ENCODE measurements at places on chromosomes 3 and 15.

DNA sequence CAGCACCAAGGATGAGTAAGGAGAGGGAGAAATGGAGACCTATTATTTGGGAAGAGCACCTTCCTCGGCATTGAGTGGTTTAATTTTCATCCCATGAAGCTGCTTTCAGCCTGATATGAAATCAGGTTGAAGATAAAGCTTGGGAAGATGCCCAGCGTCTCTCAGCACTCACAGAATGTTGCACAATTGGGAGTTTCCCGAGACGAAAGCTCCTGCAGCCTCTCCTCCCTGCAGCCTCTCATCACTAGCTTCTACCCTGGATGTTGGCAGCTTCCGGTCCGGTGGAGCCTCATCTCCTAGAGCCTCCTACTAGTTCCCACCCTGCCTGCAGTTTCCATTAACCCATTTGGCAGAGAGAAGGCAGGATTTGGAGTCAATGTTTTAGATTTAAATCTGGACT lies 40.3 kb downstream of the EDEM1 start:
- DNase-seq: no peak

DNA sequence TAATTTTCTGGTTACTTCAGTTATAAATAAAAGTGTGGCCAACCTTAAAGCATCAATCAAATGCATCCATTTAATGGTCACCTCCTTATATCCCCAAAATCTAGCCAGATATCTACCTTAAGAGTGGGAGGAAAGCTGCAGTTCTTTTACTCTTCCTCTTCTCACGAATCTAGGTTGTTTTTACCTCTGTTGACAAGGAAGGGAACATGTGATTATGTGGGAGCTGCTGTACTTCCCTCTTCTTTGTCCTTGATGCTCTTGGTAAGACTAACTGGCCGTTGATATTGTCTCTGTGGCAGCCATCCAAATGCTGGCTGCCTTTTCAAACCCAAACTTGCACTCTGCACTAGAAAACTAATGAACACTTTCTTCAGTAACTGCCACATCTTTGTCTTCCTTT lies 275.3 kb upstream of the CADM2 start:
- DNase-seq: no peak

DNA sequence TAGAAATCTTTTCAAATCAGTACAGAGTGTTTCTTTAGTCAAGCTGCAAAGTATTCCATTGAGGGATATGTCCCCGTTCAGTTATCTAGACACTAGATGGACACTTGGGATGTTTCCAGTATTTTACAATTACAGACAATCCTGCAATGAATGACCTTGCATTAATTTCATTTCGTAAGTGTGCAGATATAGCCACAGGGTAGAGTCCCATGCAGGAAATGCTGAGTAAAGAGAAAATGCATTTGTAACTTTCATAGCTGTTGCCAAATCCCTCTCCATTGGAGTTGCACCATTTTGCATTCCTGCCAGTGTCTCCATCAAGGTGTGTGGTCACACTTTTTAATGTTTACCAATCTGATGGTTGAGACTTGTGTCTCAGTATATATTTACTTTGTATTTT lies 92.5 kb downstream of the LIPC start:
- no peak for DNase-seq

GRCh38 chr3:196962930-196963630 lies 5.6 kb downstream of the PIGZ start:
- no peak for DNase-seq

DNA sequence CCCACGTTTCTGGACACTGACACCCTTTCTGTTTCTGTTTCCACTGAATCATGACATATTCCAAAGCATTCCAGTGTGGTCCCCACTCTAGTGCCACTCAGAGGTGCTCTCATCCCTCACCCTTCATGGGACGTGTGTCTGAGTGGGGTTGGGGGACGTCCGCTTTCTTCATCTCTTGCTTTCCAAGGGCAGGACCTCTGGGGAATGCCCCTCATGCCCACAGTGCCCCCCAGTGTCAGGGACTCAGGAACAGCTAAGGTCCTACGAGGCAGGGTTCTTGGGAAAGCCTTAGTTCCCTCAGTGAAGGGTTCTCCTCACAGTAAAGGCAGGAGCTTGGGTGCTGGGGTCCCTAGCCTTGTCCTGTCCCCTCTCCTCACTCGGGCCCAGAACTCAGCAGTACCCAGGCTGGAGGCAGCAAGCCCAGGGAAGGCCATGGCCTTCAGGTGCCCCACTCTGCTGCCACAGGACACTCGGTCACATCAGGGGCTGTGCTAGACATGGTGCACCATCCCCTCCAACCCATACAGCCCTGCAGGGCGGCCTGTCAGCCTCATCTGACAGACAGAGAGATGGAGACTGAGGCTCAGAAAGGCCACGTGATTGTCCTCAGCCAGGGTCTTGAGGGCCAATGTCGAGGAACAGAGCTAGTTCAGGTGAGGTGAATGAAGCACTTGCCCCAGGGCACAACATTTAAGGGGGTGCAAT lies 261.0 kb downstream of the TLE3 start:
- no peak for DNase-seq

- DNase-seq: no peak
Observed at GRCh38 chr3:178367817-178368617, 168.2 kb upstream of the KCNMB2 start.

DNA sequence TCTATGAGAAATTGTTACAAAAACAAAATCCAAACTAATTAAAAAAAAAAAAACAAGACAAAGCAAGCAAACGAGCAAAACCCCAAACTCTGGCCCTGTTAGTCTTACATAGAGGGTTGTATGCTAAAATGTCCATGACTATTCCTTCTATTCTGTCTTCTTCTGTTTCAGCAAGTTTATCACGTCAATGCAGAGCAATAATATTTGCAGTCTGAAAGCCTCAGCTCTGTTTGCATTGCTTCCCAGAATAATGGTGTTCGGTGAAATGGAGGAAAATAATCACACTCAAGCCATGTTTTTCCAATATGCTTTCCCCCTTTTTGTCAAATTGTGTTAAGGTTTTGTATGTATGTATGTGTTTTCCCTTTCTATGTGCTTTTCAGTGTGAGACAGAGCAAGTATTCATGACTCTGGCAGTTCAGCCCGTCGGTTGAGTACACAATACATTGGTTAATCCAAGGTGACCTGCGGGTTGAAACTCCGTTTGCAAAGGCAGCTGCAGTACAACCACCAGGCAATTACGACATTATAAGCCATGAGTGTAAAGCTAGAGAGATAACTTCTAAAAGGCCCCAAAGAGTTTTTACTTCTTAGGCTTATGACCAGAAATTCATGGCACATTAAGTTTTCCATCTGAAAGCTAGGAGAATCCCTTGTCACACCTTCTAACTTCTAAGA lies 34.9 kb upstream of the MAGI1 start:
- no peak for DNase-seq

- DNase-seq: no peak
Observed at GRCh38 chr15:76168237-76168984, 108.6 kb downstream of the TMEM266 start.

- DNase-seq: no peak
Observed at GRCh38 chr3:96354106-96354505, 460.3 kb upstream of the EPHA6 start.

DNA sequence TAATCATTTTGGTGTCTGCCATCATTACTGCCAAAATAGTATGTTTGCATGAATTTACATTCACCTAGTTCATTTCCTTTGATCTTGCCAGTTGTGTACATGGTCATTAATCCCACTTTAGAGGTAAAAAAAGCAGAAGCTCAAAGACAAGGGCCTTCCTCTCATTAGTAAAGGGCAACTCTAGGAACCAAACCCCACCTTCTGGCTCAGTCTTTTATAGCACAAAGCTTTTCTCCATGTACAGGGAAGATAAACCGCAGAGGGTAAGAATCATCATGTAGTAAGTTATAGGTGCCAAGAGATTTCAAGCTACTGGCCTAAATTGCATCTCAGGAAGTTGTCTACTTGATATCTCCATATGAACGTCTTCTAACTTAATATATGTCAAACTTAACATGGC lies 19.3 kb upstream of the SPG21 start:
- no peak for DNase-seq

DNA sequence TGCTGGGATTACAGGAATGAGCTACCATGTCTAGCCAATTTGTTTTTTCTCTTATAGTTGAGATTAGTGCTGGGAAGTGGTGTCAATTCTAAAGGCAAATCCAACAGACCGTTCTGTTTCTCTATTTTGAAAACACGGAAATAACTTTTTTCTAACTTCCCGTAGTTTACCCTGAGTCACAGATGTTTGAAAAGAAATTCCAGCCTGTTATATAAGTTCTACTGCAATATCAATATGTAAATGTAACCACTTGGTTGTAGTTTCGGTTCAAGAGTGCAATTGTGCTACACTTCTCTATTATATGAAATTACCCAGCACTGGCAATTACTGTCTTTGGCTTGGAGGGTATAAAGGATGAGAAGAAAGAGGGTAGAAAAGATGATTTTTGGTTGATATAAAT lies 22.3 kb upstream of the GNB4 start:
- DNase-seq: no peak

- no peak for DNase-seq
Observed at GRCh38 chr3:41116851-41117250, 82.5 kb upstream of the CTNNB1 start.

DNA sequence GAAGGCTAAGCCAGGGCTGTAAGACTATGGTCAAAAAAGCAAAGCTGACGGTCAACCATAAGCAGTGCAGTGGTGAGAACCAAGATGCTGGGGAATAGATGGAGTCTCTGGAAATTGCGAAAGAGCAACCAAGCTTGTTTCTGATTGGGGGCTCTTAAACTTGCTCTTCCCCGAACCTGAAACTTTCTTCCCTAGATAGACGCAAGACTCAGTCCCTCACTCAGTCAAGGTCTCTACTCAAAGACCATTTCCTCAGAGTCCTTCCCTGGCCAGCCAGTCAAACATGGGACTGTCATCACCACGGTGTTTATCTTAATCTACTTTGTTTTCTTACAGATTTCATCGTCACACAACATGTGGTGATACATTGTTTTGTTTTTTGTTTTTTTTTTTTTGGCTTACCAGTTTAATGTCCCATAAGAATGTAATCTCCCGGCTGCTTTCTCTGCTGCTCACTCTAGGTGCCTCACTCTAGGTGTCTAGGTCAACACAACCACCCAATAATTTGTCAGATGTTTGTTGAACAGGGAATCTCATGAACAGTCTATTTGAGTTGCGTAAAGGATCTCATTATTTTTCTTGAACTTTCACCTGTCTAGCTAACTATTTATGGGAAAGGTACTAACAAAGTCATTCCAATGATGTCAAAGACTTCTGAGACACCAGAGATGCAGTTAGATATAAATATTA lies 495.4 kb downstream of the FOXP1 start:
- no peak for DNase-seq

GRCh38 chr3:164779816-164780215 lies 298.5 kb downstream of the SI start:
- DNase-seq: no peak

DNA sequence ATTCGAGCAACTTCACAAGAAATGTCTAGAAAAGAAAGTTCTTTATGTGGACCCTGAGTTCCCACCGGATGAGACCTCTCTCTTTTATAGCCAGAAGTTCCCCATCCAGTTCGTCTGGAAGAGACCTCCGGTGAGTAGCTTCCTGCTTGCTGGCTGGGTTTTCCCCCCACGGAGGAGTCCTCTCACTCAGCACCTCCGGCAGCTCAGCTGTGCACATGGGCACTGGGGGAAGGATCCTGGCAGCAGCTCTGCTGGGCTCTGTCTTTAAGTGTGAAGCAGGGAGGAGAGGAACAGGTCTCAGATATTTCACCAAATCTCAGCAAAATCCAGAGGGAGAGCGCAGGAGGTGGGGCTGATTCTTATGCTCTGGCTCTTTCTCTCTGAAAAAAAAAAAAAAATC lies 684 bp downstream of the CAPN3 start:
- DNase-seq: no peak

DNA sequence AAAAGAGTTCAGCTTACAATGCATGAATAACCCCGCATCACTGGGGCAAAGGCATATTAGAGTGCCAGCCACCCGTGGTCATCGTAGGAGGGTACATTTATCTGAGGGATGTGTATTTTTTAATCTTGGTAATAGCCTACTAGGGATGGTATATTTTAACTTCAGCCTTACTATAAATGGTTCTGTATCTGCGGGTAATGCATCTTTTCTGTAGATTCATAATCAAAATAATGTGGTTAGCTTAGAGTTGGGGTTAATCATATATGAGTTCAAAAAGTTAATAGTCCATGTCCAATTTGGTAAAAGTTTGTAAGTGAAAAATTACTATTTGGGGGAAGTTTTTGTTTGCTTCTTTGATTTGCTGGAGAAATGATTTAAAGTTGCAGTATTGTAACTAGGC lies 263.7 kb upstream of the UBE2E1 start:
- DNase-seq: no peak

- DNase-seq: no peak
Observed at GRCh38 chr3:30266524-30266923, 339.9 kb upstream of the TGFBR2 start.

DNA sequence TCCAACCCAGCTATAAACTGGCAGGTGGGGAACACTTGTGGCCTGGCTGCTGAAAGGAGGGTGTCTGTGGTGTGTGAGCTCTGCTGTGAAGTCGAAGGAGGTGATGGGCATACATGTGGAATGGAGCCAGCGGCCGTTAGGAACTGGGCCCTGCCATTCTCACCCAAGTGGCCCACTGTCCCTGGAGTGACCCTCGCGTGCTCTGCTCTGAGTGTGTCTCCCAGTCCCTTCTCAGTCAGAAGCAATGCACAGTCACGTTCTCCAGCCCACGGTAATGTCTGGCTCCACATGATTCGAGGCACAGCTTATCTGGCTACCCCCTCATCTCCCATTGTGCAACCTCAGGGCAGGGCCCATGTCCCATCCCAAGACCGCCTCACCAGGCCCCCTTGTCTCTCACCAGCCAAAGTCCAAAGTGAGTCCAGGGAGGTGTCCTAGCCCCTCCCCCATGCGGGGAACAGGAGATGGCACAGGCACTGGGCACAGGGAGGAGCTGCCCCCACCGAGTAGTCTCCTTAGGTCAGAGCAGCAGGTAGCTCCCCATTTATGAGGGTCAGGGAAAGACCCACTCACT lies 62.9 kb downstream of the ZNF445 start:
- DNase-seq: no peak

DNA sequence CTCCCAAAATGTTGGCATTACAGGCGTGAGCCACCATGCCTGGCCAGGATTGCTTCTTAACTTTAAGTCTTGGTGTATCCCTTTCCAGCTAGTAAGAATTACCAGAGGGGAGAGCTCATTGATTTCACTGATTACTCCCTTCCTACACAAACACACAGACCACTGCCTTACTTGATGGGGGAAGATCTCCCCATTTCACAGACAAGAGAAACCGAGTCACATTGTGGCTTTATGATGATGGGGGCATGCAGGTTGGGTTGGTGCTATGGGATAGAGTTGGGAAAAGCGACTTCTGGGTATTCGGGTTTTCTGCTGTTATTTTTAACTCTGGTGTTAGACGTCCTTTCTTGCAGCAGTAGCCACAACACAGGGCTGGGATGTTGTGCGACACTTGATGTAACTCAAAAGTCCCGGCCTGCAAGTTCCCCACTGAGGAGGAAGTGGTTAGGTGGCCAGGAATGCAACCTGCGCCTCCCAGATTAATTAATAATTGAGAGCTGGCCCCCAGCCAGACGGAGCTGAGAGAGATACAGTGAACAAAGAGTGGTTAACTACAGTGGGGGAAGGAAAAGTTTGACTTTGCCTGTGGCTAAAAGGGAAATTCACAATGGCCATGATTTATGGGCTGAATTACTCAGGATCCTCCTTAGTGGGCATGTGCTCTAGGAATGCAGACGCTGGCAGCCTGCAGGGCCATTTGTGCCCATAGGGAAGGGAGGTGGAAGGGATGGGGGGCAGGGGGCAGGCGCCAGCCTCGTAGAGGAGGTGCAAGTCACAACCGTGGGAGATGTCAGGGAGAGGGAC lies 63.6 kb downstream of the SMAD6 start:
- DNase-seq: no peak

Measured in head of caudate nucleus (tissue), 42 donors.